ENCODE measurements at places on chromosomes 13 and 19.

DNA sequence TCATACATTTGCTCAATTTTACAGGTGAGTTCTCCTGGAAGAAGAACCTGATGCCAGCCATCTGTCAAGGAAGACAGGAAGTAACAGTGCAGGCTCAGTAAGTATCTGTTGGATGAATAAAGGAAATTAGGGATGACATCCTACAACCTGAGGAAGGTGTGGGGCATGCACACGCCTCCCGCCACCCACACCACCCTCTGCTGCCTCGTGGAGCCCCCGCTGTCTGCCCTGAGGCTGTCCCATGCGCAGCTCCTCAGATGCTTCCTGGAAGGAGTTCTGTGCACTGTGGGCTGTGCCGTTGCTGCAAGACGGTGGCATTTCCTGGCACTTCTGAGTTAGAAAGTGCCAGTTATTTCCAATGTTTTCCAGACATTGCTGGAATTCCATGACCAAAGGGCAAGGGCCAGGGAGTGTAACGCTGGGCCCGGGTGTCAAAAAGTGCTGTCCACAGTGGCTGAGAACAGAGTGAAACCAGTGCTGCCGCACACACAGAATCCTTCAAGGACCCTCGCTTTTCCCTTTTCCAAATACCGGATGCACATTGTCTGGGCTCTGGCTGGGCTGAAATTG lies 4.2 kb upstream of the TEX29 start:
- no peak for DNase-seq

DNA sequence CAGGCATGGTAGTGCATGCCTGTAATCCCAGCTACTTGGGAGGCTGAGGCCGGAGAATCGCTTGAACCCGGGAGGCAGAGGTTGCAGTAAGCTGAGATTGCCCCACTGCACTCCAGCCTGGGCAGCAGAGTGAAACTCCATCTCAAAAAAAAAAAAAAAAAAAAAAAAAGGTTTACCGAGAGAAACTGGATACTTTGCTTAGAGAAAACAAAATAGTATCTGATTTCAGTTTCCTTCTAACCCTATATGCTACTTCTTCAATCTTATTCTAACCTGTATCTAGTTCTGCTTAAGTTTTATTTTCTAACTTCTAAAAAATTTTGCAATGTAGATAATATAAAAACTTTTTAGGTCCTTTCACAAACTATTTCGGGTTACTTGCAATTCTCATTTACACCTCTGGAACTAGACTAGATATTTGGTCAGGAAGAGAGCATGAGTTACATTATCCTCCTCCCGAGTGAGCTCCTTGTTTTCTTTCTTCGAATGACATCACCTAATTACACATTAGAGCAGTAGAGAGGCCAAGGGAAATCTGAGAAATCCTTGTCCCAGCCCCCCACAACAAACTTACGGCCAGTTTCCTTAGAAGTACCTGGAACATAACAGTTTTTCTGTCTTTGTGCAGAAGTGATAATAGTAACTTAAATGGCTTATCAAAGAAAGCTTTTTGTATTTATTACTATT lies 128.9 kb downstream of the B3GLCT start:
- no peak for DNase-seq

DNA sequence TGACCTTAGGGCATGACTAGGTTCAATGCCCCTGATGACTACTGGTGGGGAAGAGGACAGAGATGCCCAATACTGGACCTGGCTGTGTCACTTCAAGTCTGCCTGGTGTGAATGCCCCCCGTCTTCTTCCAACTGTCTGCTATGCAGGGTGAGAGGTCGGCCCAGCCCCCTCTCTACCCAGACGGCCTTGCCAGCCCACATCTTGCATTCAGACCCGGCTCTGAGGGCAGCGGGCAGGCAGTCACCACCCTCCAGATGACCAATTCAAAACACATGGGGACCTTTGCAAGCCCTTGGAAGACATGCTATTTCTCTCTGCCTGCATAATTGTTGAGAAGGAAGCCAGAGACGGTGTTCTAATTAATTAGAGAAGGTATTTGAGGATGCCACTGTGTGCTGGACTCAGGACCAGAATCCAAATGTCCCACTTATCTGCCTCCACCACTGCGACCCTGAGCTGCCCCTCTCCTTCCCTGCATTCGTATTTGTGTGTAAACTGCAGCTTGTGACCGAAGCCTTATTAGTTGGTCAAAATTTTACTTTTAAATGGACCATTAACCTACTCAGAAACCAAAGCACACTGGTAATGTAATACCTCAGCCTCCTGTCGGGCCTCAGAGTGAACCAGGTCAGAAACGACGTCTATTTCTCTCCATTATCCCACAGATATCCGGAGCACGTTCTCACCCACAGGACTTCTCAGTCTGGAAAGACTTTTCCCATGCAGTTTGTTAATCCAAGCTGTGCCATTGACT lies 407.0 kb downstream of the ZNF536 start:
- DNase-seq: no peak

DNA sequence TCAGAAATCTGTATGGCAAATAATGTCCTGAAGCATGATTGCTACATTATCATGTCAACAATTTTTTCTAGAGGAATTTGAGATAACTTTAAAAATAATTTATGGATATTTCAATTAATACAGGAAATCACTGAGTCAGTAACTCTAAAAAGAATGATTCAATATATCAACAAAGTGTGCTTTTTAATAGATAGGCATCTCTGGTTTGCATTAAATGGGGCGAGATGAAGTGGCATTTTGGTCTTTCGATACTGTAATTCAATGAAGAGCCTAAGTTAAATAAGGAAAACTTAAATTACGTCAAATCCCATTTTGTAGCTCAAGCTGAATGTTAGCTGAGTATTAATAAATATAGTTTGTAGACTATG lies 342.8 kb downstream of the DACH1 start:
- no peak for DNase-seq

DNA sequence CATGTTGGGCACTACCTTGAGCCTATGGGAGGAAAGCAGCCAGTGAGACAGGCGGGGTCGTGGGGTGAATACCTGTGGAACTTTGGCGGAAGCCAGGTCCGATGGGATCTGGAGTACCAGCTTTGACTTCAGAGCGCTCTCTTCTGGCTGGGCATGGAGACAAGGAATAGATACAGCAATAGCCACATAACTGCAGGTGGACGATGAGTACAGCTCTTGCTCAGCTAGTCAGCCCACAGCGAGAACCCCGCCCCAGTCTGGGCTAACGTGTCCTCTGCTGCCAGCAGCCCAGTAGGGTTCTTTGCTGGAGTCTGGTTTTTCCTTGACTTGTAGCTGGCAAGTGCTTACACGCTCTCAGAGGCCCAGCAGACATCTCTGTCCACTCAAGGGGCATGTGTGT lies 83.4 kb downstream of the SIPA1L3 start:
- no peak for DNase-seq

DNA sequence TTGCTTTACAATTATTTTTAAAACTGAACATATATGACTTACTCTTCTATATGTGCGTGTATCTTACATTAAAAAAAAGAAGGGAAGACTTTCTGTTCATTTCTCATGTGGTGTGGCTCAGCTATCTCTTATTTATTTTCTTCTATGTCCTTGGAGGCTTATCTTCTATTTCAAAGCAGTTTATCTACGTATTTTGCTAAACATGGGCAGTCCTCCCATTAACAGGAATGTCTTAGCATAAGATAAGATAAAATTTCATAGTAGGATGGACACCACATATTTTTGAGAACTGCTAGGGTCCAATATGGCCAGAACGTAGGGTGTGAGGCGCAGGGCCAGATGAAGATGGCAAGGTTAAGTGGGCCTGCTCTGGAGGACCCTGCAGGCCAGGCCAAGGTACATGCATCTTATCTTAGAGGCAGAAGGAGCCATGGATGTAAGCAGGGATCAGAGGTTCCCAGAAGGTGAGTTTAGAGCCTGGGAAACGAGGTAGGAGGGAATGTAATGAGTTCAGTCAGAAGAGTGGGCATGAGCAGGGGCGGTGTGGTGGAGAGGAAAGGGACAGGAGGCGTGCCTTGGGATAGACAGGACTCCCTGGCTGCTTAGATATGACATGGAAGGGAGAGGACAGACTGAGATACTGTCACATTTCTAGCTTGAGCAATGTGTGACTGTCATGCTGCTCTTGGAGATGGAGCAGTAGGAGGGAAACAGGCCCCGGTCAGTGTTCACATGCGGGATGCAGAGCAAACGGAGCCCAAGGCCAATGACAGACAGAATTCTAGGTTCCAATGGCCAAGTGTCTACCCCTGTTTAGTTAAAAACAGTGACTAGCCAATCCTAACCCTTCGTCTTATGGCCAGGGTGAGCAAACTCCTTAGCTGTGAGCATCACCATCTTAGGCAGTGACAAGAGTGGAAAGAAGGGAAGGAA lies 68.6 kb upstream of the MEDAG start:
- DNase-seq: no peak

- no peak for DNase-seq
Measured at GRCh38 chr13:75489502-75490263, 7.7 kb upstream of the TBC1D4 start.

- no peak for DNase-seq
Measured at GRCh38 chr19:21569494-21569865, 64.1 kb downstream of the ZNF429 start.

All from neural crest cell (in vitro differentiated cells).